ENCODE measurements at places on chromosomes 7 and 10. TPM values are rescaled to one million over a fixed set of nuclear protein-coding genes. Genes with fewer than 3 reads are reported as not detected.

DNA sequence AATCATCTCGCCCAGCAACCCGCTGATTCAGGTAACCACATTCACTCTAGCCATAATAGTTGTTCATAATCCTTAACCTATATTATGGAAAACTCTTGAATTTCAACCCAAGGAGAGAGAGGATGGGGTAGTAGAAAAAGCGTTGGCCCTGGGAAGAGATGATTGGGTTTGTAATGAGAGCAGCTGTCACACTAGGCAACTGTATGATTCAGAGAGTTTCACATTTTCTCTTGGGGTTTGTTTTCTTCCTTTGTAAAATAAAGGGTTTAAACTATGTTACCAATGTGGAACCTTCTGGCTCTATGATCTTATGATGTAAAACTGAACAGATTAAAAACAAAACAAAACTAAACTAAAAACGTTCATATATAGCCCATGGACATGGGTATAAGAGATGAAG lies 705.2 kb upstream of the IGFBP3 start:
- H3K36me3 ChIP-seq: no peaks in the 10 kb centered on the region
- no peak overlapping the region for H3K4me3 ChIP-seq

Gene PSD
- 4.6 TPM for total RNA-seq

DNA sequence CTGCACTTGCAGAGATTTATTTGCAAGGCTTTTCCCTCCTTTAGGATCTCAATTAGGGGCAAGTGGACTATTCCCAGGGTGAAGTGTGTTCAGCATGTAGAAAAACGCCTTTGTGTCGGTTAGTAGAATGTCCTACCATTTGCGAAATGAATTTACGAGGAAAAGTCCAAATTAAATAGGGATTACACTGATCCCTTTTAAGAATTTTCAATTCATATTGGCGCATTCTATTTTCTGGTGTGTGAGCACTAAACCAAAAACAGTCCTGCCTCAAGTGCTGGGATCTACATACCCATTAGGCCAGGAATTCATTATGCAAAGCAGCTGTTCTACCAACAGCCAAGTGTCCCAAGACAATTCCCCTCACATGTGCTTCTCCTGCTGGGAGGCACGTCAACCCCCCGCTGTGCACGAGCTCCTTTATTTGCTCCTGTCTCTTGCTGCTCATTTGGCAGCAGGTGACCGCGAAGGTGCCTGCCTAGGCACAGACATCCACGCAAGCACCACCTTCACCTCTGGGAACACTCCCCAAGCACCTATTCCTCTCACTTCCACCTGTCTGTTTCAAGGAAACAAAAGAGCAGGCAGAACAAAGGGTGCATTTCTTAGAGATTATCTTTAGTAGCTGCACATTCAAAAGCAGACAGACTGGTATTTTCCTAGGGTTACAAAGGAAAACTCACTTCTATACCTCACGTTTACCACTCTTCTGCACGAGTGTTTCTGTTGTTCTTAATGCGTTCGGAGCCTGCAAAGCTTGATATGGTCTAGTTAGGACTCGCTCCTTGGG lies 134.6 kb upstream of the FGFR2 start:
- H3K4me3 ChIP-seq: no peak overlapping the region
- H3K4me1 ChIP-seq: no peaks in the 10 kb centered on the region
- H3K36me3 ChIP-seq: no peaks in the 10 kb centered on the region
- H3K27ac ChIP-seq: no peak overlapping the region
- no peak for DNase-seq

GRCh38 chr10:111445667-111446066 lies 368.8 kb downstream of the ADRA2A start:
- no peak overlapping the region for H3K4me3 ChIP-seq
- H3K27ac ChIP-seq: no peak overlapping the region
- no peaks in the 10 kb centered on the region for H3K27me3 ChIP-seq
- H3K36me3 ChIP-seq: no peaks in the 10 kb centered on the region
- H3K4me1 ChIP-seq: no peaks in the 10 kb centered on the region

- no peak overlapping the region for H3K4me3 ChIP-seq
- H3K4me1 ChIP-seq: peaks cover 9% of the 10 kb centered on the region
- peaks cover 1% of the 10 kb centered on the region for H3K27me3 ChIP-seq
Observed at GRCh38 chr7:1733908-1734730, 64.0 kb downstream of the ELFN1 start.

DNA sequence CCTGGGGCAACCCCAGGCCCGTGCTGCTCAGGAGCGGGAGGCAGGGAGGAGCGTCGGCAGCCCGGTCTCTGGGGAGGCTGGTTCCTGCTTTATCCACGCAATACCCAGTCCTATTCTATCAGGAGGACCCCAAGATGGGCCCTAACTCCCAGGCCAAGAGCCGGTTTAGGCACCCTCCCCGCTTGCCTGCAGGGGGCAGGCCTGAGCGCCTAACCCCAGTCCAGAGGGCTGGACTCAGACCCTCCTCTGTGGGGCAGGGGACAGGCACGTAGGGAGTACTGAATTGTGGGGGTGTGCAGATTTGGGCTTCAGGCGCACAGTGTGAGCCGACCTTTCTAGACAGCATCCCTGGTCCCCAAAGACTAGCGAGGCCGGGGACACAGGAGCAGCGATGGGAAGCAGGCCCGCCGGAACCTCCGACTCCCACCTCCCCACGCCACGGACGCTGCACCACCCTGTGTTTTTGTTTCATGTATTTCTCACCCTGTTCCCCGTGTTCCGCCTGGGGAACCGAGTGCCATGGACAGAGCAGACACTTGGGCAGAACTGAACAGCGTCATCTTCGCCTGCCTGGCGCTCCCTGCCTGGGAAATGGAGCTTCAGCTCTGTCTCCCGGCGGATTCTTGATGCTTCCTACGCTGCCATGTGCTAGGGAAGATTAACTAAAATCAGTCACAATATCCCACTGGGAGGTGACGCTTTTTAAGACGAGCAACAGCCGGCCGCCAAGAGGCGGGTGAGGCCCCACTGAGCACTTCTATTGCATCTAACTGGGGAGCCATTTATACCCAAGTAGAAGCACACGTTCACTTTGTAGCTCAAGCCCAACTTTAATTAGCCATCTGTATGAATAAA lies 5.3 kb downstream of the NUDT1 start:
- H3K27me3 ChIP-seq: no peaks in the 10 kb centered on the region
- no peak for DNase-seq
- no peak overlapping the region for H3K27ac ChIP-seq
- H3K36me3 ChIP-seq: peaks cover 33% of the 10 kb centered on the region
- H3K4me3 ChIP-seq: no peak overlapping the region
- H3K4me1 ChIP-seq: peaks cover 18% of the 10 kb centered on the region

Gene IFIT1B
- total RNA-seq: 0.38 TPM

Gene DOCK1
- 11.7 TPM for total RNA-seq

Data from thymus (tissue), 14 donors.